Hematopoietic multipotent progenitor cell treated with erythropoietin and hydrocortisone succinate and interleukin-3 and kit ligand, for 6 days (in vitro differentiated cells): ENCODE measurements at places on chromosomes 3 and 15.

- DNase-seq: no peak
Measured at GRCh38 chr15:58773024-58773423, 1.9 kb downstream of the MINDY2 start.

DNA sequence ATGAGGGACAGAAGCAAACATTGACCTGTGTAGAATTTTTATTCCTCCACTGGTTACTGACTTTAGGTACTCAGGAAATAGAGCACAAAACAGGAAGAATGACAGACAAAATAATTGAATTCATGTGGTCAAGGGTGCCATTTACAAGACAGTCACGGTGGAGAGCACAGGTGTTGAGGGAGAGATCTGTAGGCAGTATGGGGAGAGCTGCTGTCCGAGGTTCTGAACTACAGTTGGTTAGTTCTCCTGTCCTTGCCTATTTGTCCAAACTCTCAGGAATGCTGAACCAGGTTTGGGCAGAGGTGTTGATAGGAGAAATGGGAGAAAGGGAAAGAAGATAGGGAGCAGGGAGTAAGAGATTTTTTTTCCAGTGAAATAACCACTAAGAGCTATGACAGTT, 178.5 kb upstream of the ZBTB20 start:
- DNase-seq: peak; percentile 47

DNA sequence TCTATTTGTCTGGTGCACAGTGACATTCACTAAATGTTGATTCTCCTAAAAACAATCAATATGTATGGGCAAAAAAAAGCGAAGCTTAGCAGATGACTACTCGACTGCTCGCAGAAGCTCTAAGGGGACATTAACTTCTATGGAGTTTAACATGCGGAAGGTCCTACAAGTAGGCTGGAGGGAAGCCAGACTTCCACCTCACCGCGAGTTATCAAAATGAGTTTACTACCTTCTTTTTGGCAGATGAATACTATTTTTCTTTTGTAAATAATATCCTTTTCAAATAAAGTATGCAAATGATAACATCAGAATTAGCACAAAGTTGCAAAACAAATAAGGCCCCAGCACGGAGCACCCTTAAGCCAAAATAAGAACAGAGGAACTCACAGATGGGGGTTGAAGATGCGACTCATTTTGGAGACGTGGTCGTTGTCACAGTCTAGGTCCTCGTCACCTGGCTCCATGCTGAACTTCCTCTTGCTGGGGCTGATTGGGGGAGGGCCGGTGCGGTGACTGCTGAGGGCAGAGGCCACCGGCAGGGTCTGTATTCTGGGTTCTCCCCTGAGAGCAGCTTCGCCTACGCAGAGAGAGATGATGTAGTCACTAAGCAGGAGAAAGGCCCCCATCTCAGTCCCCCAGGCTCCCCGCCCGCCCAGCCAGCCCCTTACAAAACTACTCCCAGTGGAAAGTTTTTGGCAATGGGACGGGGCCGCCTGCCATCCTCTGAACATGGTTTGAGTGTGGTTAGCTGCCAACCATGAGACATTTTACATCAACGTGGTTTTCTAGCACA, 42.1 kb downstream of the VGLL4 start:
- peak; percentile 18 for DNase-seq

DNA sequence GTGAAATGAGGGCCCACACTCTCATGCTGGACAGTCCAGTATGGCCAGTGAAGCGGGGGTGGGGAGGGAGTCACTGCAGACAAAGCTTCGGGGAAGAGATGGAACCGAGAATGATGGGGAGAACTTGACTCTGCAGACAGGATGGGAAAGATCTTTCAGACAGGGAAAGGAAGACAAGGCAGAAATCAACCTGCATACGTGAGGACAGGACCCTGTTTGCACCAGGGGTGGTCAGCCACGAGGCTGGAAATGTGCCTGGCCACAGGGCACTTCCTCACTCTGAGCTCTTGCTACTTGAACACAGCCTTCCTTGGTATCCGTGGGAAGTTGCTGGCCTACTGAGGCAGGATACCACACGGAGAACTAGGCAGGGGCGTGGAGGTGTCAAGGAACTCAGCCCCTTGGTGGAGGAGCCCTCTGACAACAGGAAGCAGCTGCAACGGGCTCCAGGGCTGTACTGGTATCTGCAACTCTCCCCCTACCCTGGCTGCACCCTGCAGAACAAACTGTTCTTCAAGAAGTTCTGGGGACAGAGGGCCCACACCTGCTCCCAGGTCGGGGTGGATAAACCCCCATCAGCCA, 9.3 kb upstream of the SRP14 start:
- peak; percentile 47 for DNase-seq

- no peak for DNase-seq
Measured at GRCh38 chr15:69253156-69253555, 45.6 kb upstream of the PAQR5 start.

- no peak for DNase-seq
Measured at GRCh38 chr3:157077565-157077991, 82.4 kb downstream of the CCNL1 start.

DNA sequence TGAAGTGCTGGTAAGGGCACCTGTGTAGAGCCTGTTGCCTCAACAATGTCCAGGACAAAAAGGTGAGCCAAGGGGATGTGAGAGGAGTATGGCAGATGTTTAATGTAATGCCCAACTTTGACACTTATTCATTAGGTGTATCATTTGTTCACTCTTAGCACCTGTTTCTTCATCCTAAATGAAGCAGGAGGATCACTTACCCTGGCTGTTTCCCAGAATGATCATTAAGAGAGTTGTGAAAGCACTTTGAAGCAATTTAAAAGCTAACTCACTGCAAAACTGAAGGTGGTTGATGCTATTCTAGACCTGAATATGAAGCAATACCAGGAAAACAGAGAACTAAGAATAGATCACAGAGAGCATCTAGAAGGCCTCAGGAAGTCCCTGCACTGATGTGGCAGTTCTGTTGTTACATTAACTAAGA, 3.4 kb upstream of the HHLA2 start:
- no peak for DNase-seq
